ENCODE measurements at places on chromosomes 11 and 22.

GRCh38 chr11:86245369-86246292 is 1.1 kb downstream of the EED start:
- peak; percentile 34 for DNase-seq

DNA sequence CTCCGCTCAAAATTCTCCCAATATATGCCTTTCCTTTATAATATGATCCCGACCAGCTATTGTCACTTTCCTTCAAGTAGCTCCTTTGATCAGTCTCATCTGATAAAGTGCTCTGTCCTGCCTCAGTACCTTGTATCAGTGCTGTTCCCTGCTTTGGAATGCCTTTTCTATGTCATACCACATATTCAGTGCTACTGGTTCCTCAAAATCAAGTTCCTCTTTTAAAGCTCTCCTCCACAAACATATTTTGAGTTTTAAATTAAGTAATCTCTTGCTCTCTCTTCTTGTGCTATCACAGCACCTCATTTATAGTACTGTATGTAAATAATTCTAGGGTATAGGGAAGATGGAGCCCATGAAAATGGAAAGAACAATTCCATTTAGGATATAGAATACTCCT is 137.1 kb upstream of the CTSC start:
- DNase-seq: no peak

DNA sequence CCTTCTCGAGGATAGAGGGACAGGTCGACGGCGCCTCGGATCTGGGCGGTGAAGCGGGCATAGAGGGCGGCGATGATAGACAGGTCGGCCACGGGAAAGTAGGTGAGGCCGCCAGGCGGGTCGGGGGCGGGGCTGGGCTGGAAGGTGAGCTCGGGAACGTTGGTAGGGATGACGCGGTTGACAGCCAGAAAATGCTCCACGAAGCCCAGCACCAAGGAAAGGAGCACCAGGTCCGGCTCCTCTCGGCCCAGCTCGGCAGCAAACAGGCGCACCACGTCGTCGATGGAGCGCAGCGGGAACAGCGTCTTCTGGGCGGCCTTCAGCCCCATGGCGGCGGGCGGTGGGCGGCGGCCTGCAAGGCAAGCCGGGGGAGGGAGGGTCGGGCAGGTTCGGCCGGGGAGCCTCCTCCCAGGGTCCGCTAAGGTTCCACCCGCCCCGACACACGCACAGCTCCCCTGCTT is 540 bp downstream of the MEN1 start:
- DNase-seq: no peak

DNA sequence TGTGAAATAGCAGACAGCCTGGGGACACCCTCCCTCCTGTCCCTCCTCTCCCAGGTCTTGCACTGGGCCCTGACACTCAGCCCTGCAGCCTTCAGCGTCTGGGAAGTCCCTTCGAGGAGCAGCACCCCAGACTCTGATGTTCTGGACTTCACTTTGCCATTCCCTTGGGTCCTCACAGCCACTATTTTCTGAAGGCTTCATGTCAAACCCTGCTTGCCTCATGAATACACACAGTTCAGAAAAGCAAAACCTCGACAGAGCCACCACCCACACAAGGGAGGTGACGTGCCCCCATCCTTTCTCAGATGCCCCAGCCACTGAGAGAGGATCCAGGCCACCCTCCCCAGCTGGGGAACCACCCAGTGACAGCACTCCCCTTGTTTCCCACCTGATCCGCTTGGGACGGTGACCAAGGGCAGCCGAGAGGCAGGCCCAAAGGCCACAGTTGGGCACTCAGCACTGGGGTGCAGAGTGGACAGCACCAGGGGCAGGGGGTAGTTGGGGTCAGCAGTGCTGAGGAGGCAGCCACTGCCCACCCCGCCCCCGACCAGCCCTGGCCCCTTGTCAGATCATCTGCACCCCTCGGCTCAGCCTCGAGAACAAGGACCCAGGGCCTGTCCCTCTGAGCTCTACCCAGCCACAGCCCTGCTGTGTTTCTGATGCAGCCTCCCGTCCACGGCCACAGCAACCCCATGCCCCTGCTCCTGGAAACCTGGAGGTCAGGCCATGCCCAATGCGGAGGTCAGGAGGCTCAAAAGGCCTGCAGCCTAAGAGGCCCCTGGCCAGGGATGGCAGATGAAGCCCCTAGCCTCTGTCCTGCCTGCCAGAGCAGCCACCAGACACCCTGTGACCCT is 3.1 kb upstream of the TNNT3 start:
- no peak for DNase-seq

- DNase-seq: no peak
Measured at GRCh38 chr11:129973809-129974208, 28.8 kb downstream of the PRDM10 start.

DNA sequence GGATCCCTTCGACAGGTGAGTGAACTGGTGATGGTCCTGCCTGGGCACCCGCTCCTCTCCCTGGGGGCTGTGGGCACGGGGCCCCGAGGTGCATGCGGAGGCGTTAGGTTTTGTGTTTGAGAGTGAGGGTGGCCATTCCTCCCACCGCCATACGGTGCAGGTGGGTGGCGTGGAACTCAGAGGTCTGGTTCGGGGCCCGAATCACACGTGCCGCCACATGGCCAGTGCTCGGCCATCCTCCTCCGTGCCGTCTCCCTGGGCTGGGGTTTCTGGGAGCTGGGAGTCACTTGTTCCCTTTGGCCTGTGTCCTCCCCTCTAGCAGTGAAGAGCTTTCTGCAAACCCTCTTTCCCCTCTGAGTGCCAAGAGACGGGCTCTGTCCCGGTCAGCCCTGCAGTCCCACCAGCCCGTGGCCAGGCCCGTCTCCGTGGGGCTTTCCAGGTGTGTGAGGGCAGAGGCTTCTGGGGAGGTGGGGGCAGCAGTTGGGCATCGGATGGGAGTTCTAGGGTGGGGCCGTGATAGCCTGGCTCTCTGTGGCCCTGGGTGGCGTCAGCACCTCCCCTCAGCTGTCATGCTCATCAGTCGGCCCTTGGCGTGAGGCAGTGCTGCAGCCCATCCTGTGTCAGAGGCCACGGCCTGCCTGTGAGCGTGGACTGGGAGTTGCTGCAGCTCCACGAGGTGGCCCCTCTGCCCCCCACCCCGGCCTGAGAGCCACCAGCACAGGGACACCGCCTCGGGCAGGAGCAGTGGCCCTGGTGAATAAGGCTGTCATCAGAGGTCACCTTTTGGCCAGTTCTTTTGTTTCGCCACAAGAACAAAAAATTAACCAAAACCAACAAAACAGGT is 10.2 kb downstream of the IRF7 start:
- DNase-seq: no peak

DNA sequence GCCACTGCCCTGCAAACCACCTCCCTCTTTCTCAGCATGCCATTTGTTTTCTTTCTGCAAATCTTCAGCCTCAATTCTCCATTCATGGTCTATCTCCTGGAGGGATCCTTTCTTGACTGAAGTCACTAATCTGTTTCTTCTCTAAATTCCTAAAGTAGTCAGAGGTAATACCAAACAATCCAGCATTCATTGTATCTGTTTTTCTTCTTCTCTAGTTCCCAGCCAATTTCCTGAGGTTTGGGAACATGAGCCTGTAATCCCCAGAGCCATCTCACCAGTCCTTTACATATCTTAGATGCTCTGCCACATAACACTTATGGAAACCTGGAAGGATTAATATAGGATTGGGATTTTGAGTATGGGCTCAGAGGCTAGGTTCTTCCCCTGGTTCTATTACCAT is 86.5 kb downstream of the MICAL2 start:
- DNase-seq: no peak

- DNase-seq: no peak
Measured at GRCh38 chr22:30392661-30393321, 4.0 kb upstream of the SEC14L2 start.

GRCh38 chr11:57662893-57663292 is 5.0 kb upstream of the ZDHHC5 start:
- DNase-seq: no peak

DNA sequence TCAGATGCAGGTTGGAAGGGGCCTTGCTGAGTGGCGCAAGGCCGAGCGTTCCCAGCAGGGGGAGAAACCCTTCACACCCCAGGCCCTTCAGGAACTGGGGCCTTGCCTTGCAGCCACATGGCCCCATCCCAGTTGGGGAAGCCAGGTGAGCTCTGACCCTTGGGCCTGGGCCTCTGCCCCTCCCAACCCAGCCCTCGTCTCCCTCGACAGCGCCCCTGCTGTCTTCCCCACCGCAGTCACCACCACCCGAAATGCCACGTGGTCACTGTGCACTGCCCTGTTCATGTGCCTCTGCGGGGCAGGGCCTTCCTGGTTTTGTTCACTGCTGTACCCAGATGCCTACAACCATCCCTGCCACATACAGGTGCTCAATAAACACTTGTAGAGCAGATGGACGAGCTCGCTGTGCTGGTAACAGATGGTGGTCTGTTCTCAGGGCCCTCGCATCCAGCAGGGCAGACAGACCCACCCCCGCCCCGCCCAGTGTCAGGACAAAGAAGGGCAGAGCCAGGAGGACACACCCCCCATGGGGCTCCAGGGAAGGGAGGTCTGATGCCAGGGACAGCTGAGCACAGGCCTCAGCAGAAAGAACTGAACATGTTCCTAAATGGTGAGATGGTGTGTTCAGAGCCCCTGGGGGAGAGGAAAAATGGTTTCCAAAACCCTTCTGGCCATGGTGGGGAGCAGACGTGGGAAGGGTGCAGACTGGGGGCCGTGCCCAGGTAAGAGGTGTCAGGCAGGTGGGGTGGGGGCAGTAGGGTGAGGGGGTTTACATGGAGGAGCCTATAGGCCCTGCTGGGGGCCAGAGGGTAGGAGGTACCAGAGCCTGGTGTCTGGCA is 3.7 kb downstream of the POLR2L start:
- DNase-seq: no peak

DNA sequence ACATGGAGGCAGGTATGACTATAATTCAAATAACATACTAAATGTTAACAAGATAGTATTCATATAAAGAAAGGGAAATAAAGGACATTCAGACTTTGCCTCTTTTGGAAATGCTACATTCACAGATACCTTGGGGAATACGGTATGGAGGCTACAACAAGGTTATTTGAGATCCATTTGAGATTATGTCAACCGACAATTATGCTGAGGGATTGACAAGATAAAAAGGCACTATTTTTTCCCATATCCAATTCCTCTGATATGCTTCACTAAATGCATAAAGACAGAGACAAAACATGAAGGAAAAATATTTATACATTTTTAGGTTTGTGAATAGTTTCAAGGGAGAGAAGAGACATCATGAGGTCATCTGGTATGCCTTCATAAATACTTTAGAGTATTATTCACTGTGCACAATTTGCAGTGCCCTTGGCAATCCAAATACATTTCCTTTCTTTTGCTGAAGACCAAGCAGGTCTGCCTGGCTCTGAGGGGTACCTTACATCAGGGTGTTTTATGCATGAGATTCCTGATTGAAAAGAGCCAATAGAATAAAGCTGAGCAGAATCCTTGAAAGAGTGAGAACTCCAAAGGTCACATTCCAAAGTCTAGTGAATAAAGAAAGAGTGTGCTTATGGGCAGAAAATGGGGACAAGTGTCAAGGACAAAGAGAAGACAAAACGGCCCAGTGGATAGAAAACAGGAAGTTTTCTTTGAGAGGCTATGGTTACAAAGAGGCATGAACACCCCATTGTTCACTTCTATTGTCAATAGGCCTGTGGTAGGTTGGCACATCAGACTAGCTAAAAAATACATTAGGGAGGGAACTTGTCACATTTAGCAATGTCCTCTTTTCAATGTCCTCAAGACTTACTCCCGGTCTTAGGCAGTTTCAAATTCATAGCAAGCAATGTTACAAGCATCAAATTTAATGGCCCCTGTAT is 455.8 kb downstream of the LRRC4C start:
- DNase-seq: no peak

DNA sequence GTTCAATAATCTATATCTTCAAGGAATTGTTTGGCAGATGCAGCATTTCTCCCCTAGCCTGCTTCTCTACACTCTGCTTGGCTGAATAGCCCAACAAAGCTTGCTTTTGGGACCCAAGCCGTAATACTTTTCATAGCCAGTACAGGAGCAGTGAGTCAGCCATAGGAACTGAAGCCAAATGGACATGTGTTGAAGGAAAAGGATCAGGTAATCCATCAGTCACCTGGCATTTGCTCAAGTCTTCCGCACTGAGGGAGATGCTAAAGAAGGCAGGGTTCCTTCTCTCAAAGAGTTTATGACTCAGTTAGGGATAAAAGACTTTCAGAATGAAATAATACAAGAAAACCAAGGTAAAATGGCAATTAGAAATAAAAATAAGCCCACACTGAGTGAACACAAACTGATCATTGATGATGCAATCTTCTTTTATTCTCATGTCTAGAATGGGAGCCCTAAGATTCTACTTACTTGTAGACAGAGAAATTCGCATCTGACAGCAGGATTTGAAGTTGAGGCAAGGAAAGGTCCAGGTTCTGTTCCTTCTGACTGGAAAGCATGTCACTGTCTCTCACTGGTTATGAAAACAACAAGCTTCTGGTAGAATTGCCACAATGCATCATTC is 13.2 kb downstream of the C11orf87 start:
- DNase-seq: no peak

DNA sequence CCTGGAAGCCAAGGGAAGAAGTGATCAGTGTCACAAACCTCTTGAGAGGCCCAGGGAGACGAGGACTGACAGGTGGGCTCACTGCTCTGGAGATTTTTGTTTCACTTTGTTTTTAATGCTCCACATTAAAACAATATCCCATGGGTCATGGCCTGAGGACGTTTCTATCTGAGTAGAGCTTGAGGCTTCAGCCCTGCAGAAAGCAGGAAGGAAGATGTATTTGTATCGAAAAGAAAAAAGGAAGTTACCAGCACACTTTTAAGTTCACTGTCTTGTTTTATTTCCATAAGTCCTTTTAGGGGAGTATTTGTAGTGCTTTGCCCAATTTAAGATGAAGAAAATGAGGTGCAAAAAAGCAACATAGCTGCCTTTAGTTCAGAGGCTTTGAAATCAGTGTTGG is 191.1 kb downstream of the GRIK4 start:
- no peak for DNase-seq

GRCh38 chr22:36331912-36332622 is 55.7 kb downstream of the MYH9 start:
- peak; percentile 62 for DNase-seq

DNA sequence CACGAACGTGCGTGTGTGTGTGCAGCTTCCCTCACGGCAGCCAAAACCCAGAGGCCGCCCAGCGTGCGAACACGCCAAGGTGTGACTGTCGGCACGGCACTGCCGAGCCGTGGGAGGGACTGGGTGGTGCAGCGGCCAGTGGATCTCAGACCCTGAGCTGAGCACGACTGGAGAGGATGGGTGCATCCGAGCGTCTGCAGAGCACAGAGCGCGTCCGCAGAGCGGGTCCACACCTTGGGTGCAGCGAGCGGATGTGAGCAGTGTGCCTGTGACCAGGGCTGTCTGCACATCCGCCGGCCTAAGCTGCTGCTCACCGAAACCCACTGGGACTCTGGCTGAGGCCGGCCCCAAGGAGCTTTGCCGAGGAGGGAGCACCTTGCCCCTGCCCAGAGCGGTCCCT is 22.7 kb downstream of the PTDSS2 start:
- DNase-seq: no peak
